ENCODE measurements at places on chromosomes 11 and 22. TPM values are rescaled to one million over a fixed set of nuclear protein-coding genes. Genes with fewer than 3 reads are reported as not detected.

DNA sequence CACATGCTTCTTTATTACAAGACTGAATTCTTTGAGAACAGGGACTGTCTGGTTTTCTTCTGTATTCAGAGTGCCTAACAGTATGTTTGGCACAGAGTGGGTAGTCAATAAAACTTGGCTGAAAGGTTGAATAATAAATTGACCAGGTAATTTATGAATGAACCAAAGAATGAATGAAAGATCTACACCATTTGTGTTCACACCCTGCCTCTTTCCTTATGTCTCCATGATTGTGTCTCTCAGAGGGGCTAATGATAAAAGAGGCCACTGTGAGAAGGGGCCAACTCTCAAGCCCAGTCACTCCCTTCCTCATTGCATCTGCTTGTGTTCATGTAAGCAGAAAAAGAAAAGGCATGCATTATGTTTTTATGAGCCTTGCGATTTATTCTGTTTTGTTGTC, 569.7 kb upstream of the TENM4 start:
- no peak for DNase-seq

GRCh38 chr11:80173371-80174136, 732.7 kb upstream of the TENM4 start:
- no peak for DNase-seq

GRCh38 chr11:102111787-102112508, 1.7 kb downstream of the YAP1 start:
- DNase-seq, result peak; percentile 39

DNA sequence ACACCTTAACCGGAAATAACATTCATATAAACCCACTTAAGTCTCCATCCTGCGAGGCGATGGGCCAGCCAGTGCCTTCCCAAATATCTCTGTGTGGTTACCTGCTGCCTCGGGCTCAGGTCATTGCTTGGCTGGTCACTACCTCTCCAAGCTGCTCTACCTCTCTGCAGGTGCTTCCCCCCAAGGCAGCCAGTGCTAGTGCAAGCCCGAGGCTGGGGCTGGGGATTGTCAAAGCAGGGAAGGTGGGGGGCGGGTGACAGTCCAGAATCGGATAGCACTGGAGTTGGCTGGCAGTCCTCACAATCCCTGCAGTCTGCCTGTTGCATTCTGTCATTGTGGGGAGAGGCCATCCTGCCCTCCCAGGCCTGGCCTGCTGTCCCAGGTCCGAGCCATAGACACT, 11.1 kb downstream of the MCHR1 start:
- DNase-seq, result no peak

- DNase-seq, result no peak
These were observed 698 bp downstream of the SLC37A4 start for GRCh38 chr11:119030029-119030328.

DNA sequence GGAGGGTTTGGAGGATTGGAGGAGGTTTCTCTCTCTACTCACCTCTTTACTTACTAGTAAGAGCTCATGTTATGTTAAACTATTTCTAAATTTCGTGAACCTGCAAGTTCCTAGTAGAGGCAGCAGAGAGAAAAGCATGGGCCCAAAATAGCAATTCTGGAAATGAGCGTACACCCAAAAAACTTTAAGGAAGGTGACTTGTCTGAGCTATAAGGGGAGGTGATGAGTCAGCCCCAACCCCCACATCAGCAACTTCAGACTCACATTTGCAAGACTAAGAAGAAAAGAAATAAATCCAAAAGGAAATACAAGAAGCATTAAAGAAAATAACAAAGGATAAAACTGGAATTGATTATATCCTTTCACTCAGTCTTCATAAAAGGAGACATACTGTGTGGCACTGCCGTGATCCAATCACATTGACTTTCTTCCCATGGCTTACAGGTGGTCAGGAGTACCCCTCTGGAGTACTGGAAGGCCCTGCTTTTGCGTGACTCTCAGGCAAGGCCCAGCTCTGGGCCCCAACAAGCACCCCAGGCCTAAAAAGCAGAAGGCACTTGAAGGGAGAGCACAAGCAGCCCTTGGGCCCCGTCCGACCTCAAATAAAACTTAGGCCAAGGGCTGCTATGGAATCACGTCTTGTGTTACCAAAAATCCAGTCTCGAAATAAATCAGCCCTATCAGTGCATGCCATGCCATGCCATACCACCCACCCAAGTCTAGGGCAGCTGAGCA, 14.3 kb downstream of the PACSIN2 start:
- no peak for DNase-seq

DDI1 gene
- total RNA-seq, result not detected

MS4A3 gene
- 16.7 TPM for total RNA-seq

SEPTIN5 gene
- 79.4 TPM for total RNA-seq

HBG1 gene
- total RNA-seq, result not detected
